Mucosa of descending colon (tissue), 3 donors: ENCODE measurements at places on chromosomes 4 and X.

DNA sequence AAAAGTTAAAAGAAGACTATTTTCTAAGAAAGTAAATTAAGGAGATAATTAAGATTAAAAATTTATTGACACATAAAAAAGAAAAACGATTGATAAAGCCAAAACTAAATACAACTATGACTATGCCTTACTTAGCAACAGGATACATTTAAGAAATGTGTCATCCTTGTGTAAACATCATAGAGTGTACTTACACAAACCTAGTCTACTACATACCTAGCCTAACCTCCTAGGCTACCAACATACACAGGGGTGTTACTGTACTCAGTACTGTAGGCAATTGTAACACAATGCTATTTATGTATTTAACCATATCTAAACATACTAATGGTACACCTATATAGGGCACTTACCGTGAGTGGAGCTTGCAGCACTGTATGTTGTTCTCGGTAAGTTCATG lies 108.3 kb downstream of the ANXA10 start:
- DNase-seq, result no peak

DNA sequence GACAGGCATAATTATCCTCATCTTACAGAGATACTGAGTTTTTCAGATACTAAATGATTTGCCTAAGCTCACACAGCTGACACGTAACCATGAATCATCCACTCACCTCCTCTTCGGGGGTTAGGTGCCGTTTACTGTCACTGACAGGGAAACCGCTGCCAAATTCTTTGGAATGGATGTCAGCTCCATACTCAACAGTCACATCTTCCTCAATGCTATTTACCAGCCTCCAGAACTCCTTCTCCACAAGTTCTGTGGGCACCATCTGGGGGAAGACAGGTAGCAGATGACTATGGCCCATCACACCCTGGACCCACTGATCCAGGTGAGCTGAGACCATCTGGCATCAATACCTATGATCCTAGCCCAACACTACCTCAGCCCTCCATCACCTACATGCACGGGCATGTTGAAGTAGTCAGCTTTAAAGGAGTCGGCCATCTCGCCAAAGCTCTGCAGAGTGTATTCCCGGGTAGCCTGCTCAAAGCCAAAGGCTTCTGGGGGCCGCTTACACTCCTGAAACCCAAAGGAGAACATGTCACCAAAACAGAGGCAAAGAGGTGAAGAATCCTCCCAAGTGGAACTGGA lies 13.5 kb downstream of the KDM5C start:
- DNase-seq, result no peak

GRCh38 chr4:102663073-102663472 lies 97.7 kb downstream of the MANBA start:
- DNase-seq, result no peak

DNA sequence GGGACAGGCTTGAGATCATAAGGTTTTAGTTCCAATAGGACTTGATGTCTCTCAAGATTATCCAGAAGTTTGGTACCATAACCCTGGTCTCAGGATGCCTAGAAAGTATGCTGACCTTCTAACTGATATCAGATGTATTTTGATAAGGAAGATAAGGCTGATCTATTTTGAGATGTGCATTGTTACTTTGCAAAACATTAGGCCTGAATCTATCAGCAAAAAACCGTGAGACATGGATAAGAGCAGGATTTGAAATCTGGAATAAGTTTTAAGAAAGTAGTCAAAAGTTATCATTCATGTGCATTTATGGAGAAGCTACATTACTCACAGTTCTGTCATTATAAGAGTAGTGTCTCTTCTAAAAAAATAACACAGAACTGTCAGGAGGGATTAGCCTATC lies 467.1 kb upstream of the HS3ST1 start:
- DNase-seq, result no peak
